ENCODE measurements at places on chromosomes 7 and 10. TPM values are rescaled to one million over a fixed set of nuclear protein-coding genes. Genes with fewer than 3 reads are reported as not detected.

Gene SLC18A2
- total RNA-seq, result 0.73 TPM

Gene RADIL
- total RNA-seq, result 5.9 TPM

Gene GNAT3
- not detected for total RNA-seq

Gene C10orf62
- total RNA-seq, result 0.32 TPM

Gene ZNF117
- 49.1 TPM for total RNA-seq

Gene CALHM1
- not detected for total RNA-seq

Gene MBLAC1
- total RNA-seq, result 2.7 TPM

Gene GIGYF1
- total RNA-seq, result 25.0 TPM

Gene MRC1
- 197 TPM for total RNA-seq

DNA sequence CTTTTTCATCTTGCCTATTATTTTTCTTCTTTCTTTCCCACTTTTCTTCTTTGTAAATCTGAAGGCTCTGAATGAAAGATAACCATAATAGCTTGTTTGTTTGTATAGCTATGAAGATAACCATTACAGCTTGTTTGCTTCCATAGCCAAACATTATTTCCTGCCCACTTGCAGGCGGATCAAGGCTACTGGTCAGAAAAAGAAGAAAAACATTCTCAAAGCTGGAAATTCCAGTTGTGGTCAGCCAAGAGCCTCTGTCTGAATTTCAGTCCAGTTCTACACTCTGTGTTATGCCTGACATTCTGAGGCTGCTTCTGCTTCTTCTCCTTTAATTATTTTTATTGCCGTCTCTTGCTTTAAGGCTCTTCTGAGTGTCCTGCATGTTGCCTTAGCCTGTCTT lies 48.9 kb downstream of the TMEM178B start:
- H3K4me3 ChIP-seq, result no peak overlapping the region
- H3K36me3 ChIP-seq, result no peaks in the 10 kb centered on the region
- no peak for DNase-seq
- no peaks in the 10 kb centered on the region for H3K27me3 ChIP-seq
- no peaks in the 10 kb centered on the region for H3K4me1 ChIP-seq

GRCh38 chr7:151083071-151083823 lies at the start of gene TMUB1:
TMUB1 (minus strand) TSS chr7:151083493; CDS start chr7:151082563, 930 bp downstream.
- peaks cover 38% of the 10 kb centered on the region for H3K4me1 ChIP-seq
- H3K27ac ChIP-seq, result peak within 1 kb of the TSS; percentile 90
- peak; percentile 65 for DNase-seq
- H3K36me3 ChIP-seq, result no peaks in the 10 kb centered on the region
- peak within 1 kb of the TSS; percentile 95 for H3K4me3 ChIP-seq

DNA sequence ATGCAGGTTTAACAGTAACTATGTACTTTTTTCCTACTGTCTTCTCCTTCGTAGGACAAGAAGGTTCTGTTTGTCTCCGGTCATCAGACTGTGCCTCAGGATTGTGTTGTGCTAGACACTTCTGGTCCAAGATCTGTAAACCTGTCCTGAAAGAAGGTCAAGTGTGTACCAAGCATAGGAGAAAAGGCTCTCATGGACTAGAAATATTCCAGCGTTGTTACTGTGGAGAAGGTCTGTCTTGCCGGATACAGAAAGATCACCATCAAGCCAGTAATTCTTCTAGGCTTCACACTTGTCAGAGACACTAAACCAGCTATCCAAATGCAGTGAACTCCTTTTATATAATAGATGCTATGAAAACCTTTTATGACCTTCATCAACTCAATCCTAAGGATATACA lies 2.4 kb downstream of the DKK1 start:
- H3K4me1 ChIP-seq, result no peaks in the 10 kb centered on the region
- no peak overlapping the region for H3K4me3 ChIP-seq
- no peaks in the 10 kb centered on the region for H3K36me3 ChIP-seq
- H3K27me3 ChIP-seq, result no peaks in the 10 kb centered on the region
- no peak for DNase-seq

GRCh38 chr10:59175538-59176240 lies 754 bp upstream of the PHYHIPL start:
- H3K4me1 ChIP-seq, result no peaks in the 10 kb centered on the region
- H3K27me3 ChIP-seq, result no peaks in the 10 kb centered on the region
- H3K4me3 ChIP-seq, result peak overlapping the region; percentile 65
- H3K27ac ChIP-seq, result no peak overlapping the region

DNA sequence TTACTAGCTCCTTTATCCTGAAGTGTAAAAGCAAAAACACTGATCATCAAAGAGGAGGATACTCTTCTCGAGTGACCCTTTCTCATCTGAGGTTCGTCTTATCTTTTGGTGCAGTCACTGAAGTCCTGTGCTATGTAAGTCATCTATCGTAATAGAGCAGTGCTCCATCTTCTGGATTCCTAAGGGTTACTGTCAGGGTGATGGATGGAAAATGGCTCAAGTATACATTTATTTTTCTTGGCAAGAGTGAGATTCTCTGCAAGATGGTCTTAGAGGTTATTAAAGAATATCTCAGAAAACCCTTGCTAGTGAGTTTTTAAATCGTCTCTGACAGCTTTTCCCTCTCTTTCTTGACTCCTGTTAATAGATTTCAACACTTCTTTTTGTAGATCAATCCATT lies 12.4 kb downstream of the PRKG1 start:
- H3K36me3 ChIP-seq, result no peaks in the 10 kb centered on the region
- H3K4me1 ChIP-seq, result no peaks in the 10 kb centered on the region
- H3K4me3 ChIP-seq, result no peak overlapping the region
- DNase-seq, result no peak

- no peak overlapping the region for H3K4me3 ChIP-seq
- no peaks in the 10 kb centered on the region for H3K27me3 ChIP-seq
- no peaks in the 10 kb centered on the region for H3K36me3 ChIP-seq
- H3K27ac ChIP-seq, result no peak overlapping the region
- H3K4me1 ChIP-seq, result no peaks in the 10 kb centered on the region
- DNase-seq, result no peak
Measured at GRCh38 chr7:135911099-135911498, 66.1 kb downstream of the MTPN start.

- H3K4me1 ChIP-seq, result no peaks in the 10 kb centered on the region
- DNase-seq, result no peak
- H3K4me3 ChIP-seq, result no peak overlapping the region
- H3K36me3 ChIP-seq, result no peaks in the 10 kb centered on the region
- no peak overlapping the region for H3K27ac ChIP-seq
Measured at GRCh38 chr7:101390901-101391301, 28.2 kb downstream of the COL26A1 start.

DNA sequence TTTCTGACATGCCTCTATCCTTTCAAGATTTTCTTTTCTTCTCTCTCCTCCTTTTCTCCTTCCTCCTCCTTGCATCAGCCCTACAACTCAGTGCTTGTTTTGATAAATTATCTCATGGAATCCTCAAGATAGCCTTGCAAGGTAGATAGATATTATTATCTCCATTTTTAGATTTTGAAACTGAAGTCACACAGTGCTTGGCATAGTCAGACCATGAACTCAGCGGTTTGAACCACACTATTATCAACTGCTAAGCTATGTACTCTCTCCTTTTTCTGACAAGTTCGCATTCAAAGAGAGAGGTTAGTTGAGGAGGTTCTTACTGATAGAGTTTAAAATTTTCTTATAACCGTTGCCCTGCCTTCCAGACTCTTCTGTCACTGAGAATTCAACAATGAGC lies 79.1 kb downstream of the SUGCT start:
- no peaks in the 10 kb centered on the region for H3K36me3 ChIP-seq
- H3K27me3 ChIP-seq, result no peaks in the 10 kb centered on the region
- no peak overlapping the region for H3K4me3 ChIP-seq
- H3K27ac ChIP-seq, result no peak overlapping the region
- no peaks in the 10 kb centered on the region for H3K4me1 ChIP-seq

DNA sequence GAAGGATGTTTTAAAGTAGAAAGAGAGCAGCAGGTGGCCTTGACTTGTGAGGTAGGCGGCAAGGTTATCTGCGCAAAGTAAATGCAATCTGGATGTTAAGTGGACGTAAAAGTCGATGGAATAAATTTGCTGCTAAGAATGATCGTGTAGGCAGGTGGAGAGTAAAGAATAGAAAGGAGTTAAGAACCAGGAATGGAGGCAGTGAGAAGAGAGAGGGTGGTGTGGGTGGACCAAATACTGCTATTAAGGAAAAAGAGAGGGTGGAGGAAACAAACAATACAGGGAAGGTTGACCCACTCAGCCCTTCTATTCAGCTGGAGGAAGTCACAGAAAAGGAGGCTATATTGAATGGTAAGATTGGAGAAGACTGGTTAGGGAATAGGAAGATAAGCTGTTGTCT lies 1.9 kb upstream of the CUL1 start:
- no peak for DNase-seq
- no peak overlapping the region for H3K4me3 ChIP-seq
- no peaks in the 10 kb centered on the region for H3K27me3 ChIP-seq
- no peaks in the 10 kb centered on the region for H3K36me3 ChIP-seq
- no peaks in the 10 kb centered on the region for H3K4me1 ChIP-seq
- H3K27ac ChIP-seq, result peak overlapping the region; percentile 100

- no peaks in the 10 kb centered on the region for H3K4me1 ChIP-seq
- peaks cover 14% of the 10 kb centered on the region for H3K27me3 ChIP-seq
- no peak overlapping the region for H3K4me3 ChIP-seq
- DNase-seq, result no peak
Measured at GRCh38 chr7:129773871-129774270, 162.4 kb downstream of the NRF1 start.

GRCh38 chr10:36033808-36034207 lies 391.7 kb upstream of the FZD8 start:
- no peaks in the 10 kb centered on the region for H3K36me3 ChIP-seq
- H3K27ac ChIP-seq, result no peak overlapping the region
- no peaks in the 10 kb centered on the region for H3K4me1 ChIP-seq
- H3K27me3 ChIP-seq, result no peaks in the 10 kb centered on the region
- H3K4me3 ChIP-seq, result no peak overlapping the region

DNA sequence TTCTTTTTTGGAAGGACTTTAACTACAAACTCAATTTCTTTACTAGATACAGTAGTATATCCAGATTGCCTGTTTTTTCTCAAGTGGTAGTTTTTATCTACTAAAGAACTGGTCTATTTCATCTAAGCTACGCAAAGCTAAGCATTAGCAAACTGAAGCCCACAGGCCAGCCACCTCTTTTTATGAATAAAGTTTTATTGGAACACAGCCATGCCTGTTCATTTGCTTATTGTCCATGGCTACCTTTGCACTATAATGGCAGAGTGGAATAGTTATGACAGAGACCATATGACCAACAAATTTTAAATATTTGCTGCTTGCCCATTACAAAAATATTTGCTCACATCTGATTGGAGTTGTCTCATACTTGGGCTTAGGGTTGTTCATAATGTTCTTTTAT lies 168.7 kb downstream of the CAMK1D start:
- H3K27me3 ChIP-seq, result no peaks in the 10 kb centered on the region
- no peaks in the 10 kb centered on the region for H3K36me3 ChIP-seq
- no peak overlapping the region for H3K4me3 ChIP-seq
- DNase-seq, result no peak
- no peak overlapping the region for H3K27ac ChIP-seq

- peaks cover 11% of the 10 kb centered on the region for H3K27me3 ChIP-seq
- H3K27ac ChIP-seq, result no peak overlapping the region
- no peak for DNase-seq
Measured at GRCh38 chr7:157496416-157497275, 159.8 kb downstream of the DNAJB6 start.

DNA sequence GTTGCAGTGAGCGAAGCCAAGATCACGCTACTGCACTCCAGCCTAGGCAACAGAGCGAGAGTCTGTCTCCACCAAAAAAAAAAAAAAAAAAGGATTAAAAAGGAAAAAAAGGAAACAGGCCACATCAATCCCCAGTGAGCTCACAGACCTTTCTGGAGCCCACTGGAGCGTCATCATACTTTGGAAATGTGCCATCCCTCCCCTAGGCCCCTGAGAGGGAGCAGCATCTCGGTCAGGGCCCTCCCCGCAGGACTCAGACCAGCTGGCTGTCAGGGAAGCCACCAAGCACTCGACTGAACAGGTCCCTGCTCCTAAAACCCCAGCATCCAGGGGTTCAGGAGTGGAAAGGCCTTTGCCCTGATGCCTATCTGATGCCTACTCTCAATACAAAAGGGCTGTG lies 97.9 kb upstream of the SH2B2 start:
- no peaks in the 10 kb centered on the region for H3K36me3 ChIP-seq
- H3K27ac ChIP-seq, result no peak overlapping the region
- no peaks in the 10 kb centered on the region for H3K4me1 ChIP-seq

DNA sequence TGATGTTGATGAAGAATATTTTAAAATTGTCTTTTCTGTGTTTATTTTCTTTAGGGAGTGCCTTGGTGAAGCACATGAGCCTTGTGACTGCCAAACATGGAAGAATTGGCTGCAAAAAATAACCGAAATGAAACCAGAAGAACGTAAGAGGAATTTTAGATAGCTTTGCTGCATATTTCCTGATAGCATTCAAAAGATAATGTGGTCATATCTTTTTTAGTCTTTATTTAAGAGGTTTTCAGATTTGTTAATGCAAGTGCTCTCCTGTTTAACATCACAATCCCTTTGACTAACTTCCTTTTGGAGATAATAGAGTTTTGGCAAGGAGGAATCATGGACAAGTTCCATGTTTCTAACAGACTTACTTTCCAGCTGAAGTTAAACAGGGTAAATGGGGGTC lies 85.2 kb upstream of the GATAD1 start:
- no peak overlapping the region for H3K4me3 ChIP-seq
- no peak overlapping the region for H3K27ac ChIP-seq
- DNase-seq, result no peak
- H3K36me3 ChIP-seq, result no peaks in the 10 kb centered on the region
- H3K27me3 ChIP-seq, result no peaks in the 10 kb centered on the region

GRCh38 chr7:81501220-81501619 lies 268.6 kb downstream of the HGF start:
- DNase-seq, result no peak
- no peaks in the 10 kb centered on the region for H3K4me1 ChIP-seq
- H3K27me3 ChIP-seq, result no peaks in the 10 kb centered on the region
- no peak overlapping the region for H3K4me3 ChIP-seq
- no peaks in the 10 kb centered on the region for H3K36me3 ChIP-seq

DNA sequence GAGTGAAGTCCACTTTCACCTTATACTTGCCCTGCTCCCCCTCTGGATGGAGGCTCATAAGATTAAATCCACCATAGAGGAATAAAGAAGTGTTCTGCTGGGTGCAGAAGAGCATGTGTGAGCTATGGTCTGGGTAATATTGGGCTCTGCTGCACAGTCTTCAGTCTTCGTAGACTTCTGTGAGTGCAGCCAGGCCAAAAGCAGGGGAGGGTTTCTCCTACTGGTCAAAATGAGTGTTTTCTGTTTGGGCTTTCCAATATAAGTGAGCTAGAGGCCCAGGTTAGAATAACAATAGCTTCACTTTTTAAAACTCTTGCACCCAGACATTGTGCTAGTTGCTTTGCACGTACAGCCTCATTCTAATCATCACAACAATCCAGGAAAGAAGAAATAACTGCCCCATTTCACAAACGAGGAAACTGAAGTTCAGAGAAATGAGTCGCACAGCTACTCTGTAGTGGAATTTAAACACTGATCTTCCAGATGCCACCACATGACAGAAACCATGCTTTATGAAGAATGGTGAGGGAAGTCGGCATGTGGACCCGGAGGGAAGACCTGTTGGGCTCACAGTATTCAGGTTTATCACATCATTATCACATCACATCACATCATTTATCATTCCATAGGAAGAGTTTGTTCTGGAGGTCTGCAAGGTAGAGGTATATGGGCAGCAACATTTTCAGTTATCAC lies 23.8 kb upstream of the MSMB start:
- no peak for DNase-seq
- H3K4me3 ChIP-seq, result no peak overlapping the region
- H3K27me3 ChIP-seq, result no peaks in the 10 kb centered on the region
- H3K27ac ChIP-seq, result no peak overlapping the region

Measured in breast epithelium (tissue), 4 donors.